ENCODE measurements at places on chromosomes 16 and 17.

GRCh38 chr16:15887283-15887682 lies 1.1 kb downstream of the CEP20 start:
- DNase-seq = no peak

DNA sequence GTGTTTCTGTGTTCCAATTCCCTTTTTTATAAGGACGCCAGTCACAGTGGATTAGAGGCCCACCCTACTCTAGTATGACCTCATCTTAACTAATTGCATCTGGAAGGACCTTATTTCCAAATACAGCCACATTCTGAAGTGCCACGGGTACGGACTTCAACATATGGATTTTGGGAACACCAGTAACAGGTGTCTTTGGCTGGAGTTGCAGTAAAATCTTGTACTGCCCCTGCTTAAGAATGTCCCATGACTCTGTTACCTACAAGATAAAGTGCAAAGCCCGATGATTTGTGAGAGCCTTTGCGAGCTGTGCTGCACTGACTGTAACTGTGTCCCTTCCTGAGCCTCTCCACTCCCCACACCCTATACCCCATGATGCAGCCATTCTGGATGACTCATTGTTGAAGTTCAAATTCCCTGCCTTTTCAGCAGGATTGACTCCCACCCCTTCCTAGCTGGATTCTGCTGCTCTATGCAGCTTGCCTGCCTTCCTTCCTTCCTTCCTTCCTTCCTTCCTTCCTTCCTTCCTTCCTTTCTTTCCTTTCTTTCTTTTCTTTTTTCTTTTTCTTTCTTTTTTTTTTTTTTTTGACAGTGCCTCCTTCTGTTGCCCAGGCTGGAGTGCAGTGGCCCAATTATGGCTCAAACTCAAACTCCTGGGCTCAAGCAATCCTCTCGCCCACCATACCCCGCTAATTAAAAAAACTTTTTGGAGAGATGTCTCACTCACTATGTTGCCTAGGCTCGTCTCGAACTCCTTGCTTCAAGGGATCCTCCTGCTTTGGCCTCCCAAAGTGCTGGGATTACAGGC lies 2.1 kb downstream of the HCRT start:
- no peak for DNase-seq

DNA sequence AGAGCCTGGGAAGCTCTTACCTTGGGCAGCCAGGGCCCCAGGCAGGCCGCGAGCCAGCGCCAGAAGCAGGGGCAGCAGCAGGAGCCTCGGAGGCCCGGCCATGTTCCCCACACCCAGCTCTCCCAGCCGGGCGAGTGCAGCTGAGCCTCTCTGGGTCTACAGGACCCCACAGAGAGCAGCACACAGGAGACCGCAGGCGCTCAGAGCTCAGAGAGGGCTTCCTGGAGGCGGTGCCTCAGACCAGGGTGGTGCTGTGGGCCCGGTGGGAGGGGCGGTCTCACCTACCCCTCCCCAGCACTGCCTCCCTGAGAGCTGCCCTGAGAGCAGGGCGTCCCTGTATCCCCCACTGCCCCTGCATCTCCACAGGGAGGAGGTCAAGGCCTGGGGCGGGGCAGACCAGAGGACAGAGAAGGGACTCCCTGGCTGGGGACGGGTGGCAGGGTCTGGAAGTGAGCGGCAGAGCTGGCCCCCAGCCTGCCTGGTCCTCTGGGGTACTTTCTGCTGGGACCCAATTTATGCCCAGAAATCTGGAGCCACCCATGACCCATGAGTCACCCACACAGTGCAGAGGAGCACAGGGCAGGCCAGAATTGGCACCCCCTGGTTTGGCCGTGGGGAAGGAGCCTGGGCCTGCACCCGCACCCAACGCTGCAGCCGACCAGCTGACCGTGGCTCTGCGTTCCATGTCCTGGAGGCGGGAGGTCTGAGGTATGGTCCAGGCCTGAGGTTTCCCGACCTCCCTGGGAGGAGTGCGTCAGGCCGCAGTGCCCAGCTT lies at the start of gene CD7:
CD7 (minus strand) TSS at position 215 of the 775 bp plus-strand sequence; CDS start at position 102, 113 bp downstream.
- no peak for DNase-seq

DNA sequence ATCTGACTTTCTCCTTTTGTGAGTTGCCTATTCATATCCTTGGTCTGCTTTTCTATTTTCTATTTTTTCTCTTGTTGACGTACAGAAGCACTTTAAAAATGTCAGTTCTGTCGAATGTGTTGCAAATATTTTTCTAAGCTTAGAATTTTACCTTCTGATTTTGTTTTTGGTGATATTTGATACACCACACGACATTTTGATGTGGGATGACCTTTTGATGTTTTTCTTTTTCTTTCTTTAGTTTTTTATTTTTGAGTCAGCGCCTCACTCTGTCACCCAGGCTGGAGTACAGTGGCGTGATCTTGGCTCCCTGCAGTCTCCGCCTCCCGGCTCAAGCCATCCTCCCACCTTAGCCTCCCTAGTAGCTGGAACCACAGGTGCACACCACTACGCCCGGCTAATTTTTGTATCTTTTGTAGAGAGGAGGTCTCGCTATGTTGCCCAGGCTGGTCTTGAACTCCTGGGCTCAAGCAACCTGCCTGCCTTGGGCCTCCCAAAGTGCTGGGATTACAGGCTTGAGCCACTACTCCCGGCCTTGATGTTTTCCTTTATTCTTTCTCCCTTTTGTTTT lies 39.6 kb downstream of the WSB1 start:
- DNase-seq = no peak

GRCh38 chr17:64064331-64064730 lies 43.9 kb upstream of the ICAM2 start:
- DNase-seq = no peak

GRCh38 chr17:70796757-70797156 lies 627.4 kb downstream of the KCNJ2 start:
- DNase-seq = no peak

GRCh38 chr17:68087851-68088250 lies 52.3 kb downstream of the KPNA2 start:
- DNase-seq = no peak

GRCh38 chr16:23611936-23612335 lies 15.8 kb upstream of the NDUFAB1 start:
- no peak for DNase-seq

DNA sequence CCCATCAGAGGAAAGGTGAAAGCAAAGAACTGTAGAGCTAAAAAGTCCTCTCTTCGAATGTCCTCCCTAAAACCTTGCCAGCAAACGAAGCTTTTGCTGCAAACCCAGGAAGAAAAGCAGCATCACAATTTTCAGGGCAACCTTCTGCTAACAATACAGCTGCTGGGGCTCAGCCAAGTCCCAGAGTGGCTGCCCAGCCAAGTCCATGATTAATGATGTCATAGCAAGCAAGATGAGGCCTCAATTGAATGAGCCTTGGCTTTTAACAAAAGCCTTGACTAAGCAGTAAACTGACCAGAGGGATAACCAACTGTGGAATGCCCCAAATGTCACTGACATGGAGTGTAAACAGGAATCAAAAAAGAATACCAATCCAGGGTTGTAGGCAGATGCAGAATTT lies 342.7 kb downstream of the PMP22 start:
- no peak for DNase-seq

- DNase-seq = no peak
Observed at GRCh38 chr17:34368946-34369500, 6.0 kb upstream of the CCL1 start.

DNA sequence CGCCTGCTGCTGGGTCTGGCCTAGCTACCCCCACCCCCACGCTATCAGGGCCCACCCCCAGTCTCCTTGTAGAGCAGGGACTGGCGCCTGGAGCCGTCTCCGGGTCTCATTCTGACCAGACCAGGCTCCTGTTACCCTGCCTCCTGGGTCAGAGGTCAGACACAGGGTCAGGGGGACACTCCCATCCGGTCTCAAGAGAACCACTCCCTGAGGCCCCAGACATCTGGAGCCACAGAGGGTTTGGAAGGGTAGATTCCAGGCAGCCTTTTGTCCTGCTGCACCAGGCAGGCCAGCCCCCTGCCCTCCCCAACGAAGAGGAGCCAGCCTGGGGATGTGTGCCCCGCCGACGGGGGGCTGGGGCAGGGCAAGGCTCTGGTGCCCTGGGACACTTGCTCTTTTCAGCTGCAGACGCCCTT lies 944 bp upstream of the WFIKKN1 start:
- DNase-seq = no peak

DNA sequence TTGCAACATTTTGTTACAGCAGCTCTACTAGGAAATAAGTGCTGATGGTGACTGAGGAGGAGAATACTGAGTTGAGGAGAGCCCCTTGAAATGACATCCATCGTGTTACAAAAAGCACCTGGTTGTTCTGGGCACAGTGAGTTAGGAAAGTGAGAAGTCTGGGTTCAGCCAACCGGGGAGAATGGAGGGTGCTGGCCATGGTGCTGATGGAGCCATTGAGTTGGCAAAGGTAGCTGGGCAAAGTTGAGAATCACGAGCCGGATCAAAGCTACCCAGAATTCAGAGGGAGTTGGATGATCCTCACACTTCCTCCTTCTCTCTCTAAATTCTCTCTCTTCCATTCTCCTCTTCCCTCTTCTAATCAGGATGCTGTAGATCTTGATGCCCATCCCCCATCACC lies 35.0 kb upstream of the ASIC2 start:
- no peak for DNase-seq

DNA sequence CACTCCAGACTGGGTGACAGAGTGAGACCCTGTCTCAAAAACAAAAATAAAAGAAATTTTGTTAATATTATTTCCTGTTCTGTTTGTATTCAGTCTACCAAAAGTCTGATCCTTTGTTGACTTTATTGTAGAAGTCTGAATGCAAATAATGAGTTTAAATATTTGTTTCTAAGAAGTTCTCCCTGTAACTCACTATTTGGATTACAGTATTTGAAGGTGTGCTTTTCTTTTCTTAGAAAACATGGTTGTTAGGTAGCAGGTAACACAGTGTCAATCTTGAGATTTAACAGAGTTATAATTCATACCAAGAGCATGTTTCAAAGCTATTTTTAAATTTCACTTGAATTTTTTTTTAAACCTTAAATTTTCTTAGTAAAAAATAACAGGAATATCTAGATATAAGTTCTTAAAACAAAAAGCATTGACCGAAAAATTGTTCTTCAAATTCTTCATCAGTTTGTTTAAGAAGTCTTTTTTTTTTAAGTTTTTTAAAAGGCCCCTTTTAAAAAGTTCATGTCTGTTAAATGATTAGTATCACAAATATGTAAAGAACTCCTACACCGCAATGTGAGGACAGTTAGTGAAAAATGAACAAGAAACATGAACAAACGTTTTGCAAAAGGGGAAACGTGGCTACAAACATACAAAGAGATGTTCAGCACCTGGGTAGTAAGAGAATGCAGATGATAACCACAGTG lies 35.0 kb downstream of the GAN start:
- DNase-seq = no peak

- DNase-seq = no peak
Observed at GRCh38 chr17:76314392-76315227, 6.5 kb upstream of the QRICH2 start.

DNA sequence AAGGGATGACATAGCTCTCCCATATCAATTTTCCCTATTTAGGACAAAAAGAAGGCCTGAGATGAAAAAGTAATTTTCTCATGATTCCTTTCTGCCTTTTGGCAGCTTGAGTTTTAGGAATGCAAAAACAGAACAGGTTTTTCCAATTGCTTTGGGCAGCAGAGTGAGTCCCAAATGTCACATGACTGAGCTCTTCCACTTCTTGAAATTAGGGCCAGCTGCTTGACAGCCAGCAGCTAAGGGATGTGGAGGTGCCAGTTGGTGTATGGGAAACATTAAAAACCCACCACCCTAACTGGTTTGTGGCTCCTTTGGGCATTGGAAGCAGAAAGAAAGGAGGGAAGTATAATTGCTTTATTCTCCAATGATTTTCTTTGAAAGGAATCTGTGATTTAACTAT lies 133.8 kb upstream of the FAM20A start:
- DNase-seq = no peak

DNA sequence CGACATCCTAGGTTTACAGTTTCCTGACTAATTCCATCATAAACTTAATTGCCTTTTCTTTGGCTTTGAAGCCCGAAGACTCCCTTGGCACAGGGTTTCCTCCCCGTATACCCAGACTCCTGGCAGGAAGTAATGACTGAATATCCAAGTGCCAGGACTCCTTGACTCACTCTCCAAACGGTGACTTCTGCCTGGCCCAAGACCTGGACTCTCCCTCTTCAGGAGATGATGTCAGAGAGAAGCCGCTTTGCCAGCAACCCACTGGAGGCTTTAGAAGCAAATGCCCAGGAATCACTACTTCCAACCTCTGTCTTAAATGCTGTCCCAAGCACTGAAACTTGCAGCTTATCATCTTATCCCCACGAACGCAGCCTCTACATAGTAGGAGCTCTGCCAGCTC lies 146.5 kb downstream of the RGS9 start:
- DNase-seq = no peak

GRCh38 chr16:25198021-25198420 lies 18.7 kb upstream of the AQP8 start:
- DNase-seq = no peak

DNA sequence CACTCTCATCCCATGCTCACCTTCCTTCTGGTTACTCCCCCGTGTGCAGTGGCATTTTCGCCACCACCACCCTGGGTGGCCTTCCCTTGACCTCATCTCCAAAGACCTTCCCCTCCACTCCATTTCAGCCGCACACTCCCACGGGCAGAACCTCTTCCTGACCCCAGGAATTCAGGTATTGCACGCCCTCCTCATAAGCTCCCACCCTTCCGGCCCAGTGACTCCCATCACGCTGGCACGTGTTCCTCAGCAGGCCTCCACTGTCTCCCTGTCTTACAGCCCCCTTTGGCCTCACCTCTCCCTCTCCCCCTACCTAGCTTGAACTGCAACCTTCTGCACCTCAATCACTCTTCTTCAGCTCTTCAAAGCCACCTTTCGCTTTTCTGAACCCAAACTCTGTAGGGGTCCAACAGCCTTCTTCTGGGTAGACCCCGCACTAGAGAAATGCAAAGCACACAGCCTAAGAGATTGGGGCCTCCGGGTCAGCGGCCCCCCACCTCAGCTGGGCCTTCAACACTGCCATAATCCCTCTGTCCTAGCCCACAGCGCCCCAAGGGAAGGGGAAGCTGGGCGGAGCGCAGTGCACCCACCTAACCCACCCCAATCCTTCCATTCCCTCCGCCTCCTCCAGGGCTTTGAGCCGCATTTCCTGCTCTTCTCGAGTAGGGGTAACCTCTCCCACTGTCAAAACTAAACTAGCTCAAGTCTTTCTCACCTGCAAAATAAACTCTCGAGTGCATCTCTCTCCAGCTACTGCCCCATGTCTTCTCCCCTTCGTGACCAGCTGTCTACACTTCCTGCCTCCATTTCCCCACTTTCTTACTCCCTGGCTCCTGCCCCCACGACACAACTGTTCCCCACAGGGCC lies 1.7 kb upstream of the TMEM97 start:
- DNase-seq = no peak

GRCh38 chr16:72723781-72724180 lies 324.1 kb downstream of the ZFHX3 start:
- no peak for DNase-seq

GRCh38 chr17:5813357-5813756 lies 229.0 kb upstream of the NLRP1 start:
- DNase-seq = no peak

- no peak for DNase-seq
Observed at GRCh38 chr16:67256701-67257230, 8.0 kb downstream of the SLC9A5 start.

GRCh38 chr16:53504665-53505064 lies 1.7 kb upstream of the AKTIP start:
- DNase-seq = no peak

Data from NCI-H446 treated with DMSO at 0.1 percent for 48 hours (cell line).